Heart right ventricle (tissue), 16 donors: ENCODE measurements at places on chromosomes 16 and 17.
A peak's percentile ranks its signal among the peaks of the same experiment; 100 is the strongest.

GRCh38 chr17:11372692-11373091 lies 131.7 kb downstream of the SHISA6 start:
- DNase-seq = no peak

- DNase-seq = no peak
These were observed 56.1 kb downstream of the YPEL2 start for GRCh38 chr17:59387351-59388068.

- DNase-seq = peak; percentile 73
These were observed 7.9 kb upstream of the LLGL1 start for GRCh38 chr17:18217412-18218015.

DNA sequence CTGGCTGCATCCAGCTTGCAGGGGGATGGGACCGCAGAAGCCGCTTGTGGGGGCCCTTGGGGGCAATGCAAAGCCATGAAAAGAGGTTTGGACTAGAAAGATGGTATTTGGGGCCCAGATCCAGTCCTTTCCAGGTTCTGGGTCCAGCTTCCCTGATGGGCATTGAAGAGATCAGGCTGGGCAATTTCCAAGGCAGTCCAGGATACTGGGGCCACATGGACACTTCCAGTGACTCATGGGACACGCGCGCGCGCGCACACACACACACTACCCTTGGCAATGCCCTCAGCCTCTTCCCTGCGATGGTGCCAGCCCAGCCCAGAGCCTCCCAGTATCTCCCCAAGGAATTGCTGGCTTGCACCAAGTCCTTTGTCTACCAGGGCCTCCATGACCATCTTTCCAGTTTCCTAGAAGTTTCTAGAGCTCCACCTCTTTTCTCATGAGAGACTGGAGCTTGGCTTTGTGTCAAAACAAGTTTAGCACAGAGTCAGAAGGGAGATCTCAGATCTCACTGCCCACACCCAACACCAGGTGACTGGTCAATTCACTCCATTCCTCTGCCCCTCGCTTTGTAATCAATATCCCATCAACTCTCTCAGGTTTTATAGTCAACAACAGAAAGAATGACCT lies 44.3 kb downstream of the WNT3 start:
- DNase-seq = no peak

- DNase-seq = no peak
These were observed 148.7 kb upstream of the HS3ST2 start for GRCh38 chr16:22665048-22665797.

DNA sequence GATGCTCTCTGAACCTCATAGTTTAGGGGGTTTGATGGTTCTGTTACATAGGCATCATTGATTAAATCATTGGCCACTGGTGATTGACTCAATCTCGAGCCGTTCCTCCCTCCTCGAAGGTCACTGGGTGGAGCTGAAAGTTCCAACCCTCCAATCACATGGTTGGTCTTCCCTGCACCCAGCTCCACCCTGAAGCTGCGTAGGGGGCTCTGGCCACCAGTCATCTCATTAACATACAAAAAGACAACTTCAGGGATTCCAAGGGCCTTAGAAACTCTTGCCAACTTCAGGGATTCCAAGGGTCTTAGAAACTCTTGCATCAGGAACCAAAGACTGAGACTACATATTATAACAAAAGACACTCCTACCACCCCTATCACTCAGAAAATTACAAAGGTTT lies 306.5 kb upstream of the TNRC6C start:
- DNase-seq = no peak

DNA sequence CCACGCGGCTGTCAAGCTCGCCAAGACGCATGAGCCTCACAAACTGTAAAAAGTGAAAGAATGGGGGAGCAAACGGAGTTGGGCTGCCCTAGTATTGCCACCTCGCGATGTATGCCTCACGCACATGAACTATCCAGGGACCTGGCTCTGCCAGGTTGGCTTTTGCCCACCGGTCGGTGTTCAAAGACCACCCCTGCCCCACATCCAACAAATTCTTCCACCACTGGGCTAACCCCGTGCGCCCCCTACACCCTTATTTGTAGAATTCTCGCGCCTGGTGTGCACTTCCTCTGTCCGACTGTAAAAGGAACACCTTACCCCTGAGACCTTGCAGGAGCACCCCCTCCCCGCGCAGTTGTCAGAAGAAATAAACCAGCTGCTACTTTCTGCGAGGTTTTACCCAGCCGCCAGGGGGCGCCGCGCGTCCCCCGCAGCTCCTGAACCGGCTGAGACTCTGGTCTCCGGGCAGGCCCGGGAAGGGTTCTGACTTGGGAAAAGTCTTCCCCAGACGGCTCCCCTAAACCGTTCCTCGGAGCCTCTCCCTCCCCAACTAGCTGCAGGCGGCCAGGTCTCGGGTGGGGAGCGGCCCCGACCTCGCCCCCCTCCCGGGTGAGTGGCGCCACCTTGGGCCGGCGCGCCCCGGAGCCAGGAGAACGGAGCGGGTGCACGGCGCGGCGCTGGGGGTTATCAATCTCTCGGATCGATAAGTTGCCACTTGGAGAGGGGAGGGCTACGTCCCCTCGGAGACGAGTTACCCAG lies 1.7 kb upstream of the ZNF423 start:
- DNase-seq = peak; percentile 62

- no peak for DNase-seq
These were observed 299.1 kb upstream of the CDH8 start for GRCh38 chr16:62335356-62335755.

GRCh38 chr16:72751076-72751475 lies 296.9 kb downstream of the ZFHX3 start:
- no peak for DNase-seq

- DNase-seq = peak; percentile 80
These were observed 1.3 kb upstream of the SOCS1 start for GRCh38 chr16:11257131-11257938.

GRCh38 chr17:39769974-39770587 lies 32.3 kb downstream of the GRB7 start:
- no peak for DNase-seq
